ENCODE measurements at places on chromosomes 7 and 10.

- no peak for DNase-seq
Observed at GRCh38 chr7:48734695-48735406, 189.5 kb upstream of the CDC14C start.

- no peak for DNase-seq
Observed at GRCh38 chr10:87523731-87524130, 19.0 kb downstream of the MINPP1 start.

- no peak for DNase-seq
Observed at GRCh38 chr10:1567152-1567551, 170.2 kb downstream of the ADARB2 start.

DNA sequence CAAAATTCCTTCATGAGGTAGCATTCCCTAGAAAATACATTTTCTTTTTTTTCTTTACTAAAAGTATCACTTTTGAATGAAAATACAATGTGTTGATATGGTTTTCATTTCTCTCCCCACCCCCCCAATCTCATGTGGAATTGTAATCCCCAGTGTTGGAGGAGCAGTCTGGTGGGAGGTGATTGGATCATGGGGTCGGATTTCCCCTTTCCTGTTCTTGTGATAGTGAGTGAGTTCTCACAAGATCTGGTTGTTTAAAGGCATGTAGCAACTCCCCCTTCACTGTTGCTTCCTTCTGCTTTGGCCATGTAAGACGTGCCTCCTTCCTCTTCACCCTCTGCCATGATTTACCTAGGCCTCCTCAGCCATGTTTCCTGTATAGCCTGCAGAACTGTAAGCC is 790.3 kb upstream of the KCND2 start:
- no peak for DNase-seq

DNA sequence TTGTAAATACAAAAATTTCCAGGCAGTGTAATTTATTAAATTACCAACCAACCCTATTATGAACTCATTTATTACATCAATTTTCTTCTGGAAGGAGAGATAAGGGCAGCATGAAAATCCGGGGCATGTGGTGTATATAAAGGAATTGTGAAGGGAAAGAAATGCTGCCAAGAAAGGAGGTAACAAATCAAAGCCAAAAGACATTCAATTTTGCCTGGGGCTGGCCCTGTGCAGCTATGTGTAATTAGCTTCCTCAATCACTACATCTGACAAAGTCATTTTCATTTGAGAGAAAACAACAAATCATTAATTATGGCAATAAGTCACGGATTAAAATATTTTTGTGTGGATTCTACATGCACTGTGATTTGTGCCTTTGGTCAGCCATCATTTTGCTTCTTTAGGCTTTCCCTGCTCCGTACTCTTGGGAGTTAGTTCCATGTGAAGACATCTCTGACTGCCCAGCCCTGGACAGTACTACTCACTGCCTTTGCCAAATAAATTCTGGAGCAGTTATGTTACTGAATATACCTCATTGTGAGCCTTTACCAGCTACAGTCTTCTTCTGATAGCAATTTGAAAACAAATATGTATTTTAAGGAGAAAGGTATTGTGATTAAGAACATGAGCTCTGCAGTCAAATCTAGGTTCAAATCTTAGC is 191.7 kb downstream of the RELN start:
- DNase-seq = no peak
